ENCODE measurements at places on chromosomes 3 and 15. TPM values are rescaled to one million over a fixed set of nuclear protein-coding genes. Genes with fewer than 3 reads are reported as not detected.

DNA sequence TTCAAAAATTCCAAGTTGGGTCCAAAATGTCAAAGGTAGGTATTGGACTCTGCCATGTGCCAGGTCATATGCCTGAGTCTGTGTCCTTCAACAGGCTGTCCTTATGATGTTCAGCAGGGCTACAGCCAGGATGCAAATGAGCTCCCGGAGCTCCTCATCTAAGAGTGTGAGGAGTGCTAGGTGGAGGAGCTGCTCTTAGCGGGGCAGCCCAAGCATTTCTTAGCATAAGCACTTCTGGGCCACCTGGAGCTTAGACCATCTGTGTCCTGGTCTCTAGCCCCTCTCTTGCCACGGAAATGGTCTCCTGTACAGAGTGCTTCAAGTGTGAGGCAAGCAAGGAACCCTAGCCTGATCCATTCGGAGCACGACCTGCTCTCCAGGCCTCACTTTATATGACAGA, 64.6 kb upstream of the PRR23C start:
- no peaks in the 10 kb centered on the region for H3K36me3 ChIP-seq
- no peak overlapping the region for H3K4me3 ChIP-seq
- H3K4me1 ChIP-seq: no peaks in the 10 kb centered on the region
- peaks cover 26% of the 10 kb centered on the region for H3K27me3 ChIP-seq

GRCh38 chr15:85289677-85290365, 90.6 kb upstream of the AKAP13 start:
- H3K27me3 ChIP-seq: peaks cover 10% of the 10 kb centered on the region
- DNase-seq: peak; percentile 67
- no peak overlapping the region for H3K4me3 ChIP-seq

- H3K36me3 ChIP-seq: no peaks in the 10 kb centered on the region
- no peaks in the 10 kb centered on the region for H3K27me3 ChIP-seq
- peaks cover 3% of the 10 kb centered on the region for H3K4me1 ChIP-seq
- H3K27ac ChIP-seq: no peak overlapping the region
- H3K4me3 ChIP-seq: no peak overlapping the region
These were observed 34.8 kb downstream of the CRYGS start for GRCh38 chr3:186509423-186509822.

The CFAP100 gene
- 0.44 TPM for total RNA-seq

The HTR3D gene
- not detected for total RNA-seq

DNA sequence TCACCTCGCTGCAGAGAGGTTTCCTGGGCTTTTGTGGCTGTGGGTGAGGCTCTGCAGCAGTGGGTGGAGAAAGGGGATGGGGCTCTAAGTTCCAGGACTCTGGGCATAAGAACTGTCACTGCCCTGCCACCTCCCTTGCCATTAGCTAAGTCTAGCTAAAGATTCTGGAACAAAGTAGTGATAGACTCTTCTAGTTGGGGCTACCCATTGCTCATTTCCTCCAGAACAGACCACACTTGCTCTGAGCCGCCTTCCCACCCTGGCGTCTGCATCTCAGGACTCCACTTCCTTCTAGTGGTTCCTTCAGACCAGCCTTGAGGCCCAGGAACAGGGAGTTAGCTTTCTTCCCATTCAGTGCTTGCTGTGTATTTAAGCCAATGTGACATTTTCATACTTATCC, 7.5 kb downstream of the ARHGAP31 start:
- no peaks in the 10 kb centered on the region for H3K36me3 ChIP-seq
- H3K4me3 ChIP-seq: no peak overlapping the region
- peaks cover 17% of the 10 kb centered on the region for H3K27me3 ChIP-seq

DNA sequence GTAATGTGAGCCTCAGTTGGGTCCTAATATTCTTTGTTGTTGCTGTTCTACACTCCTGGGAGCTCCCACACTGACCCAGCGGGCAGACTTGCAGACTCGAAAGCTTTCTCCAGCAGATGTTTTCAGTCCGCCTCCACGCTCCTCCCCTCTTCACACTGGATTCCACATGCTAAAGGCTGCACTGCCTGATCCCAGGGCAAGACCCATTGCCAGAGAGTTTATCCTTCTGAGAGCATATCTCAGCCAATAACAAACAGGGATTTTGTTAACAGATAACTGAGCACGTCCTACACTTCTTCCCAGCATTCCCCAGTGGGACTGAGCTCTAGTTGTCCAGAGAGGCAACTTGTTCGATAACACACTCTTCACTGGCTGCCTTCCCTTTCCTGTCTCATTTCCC, 8.0 kb upstream of the COL6A6 start:
- DNase-seq: no peak
- no peaks in the 10 kb centered on the region for H3K4me1 ChIP-seq
- H3K27ac ChIP-seq: no peak overlapping the region

The OR5H14 gene
- total RNA-seq: not detected

Data from endodermal cell (in vitro differentiated cells).